T-helper 22 cell (primary cell): ENCODE measurements at places on chromosomes 7 and 10.

GRCh38 chr7:105267244-105267643 lies 121.5 kb downstream of the SRPK2 start:
- no peak for DNase-seq

DNA sequence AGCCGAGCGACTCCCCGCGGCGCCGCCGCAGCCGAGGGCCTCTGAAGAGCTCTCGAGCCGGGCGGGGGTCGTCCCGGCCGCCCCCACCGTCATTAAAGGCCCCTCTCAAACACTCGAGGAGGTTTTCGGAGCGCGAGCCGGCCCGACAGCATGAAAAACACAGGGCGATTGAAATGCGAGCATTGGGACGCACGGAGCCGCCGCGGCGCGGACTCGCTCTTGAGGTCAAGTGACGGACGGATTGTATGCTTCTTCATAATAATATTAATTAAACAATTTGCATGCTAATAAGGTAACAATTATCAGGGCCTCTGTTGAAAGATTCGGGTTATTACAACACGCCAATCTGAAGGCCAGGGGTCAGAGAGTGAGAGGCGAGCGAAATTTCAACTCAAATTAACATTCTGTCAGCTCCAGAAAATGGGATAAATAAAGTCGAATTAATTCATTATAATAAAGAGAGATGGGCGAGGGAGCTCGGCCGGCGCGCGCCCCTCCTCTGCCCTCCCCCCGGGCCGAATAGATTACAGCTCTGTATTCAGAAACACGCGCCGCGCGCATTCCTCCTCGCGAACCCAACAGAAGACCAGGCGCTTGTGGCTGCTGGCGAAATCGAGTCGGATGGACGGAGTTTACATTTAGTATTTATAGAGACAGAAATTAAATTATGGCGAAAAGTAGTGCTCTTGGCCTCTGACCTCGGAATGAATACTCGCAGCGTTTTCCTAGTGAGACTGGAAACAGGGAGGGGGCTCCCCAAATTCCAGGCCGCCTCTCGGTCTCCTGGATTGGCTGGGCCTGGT lies 2.1 kb upstream of the UNCX start:
- no peak for DNase-seq

DNA sequence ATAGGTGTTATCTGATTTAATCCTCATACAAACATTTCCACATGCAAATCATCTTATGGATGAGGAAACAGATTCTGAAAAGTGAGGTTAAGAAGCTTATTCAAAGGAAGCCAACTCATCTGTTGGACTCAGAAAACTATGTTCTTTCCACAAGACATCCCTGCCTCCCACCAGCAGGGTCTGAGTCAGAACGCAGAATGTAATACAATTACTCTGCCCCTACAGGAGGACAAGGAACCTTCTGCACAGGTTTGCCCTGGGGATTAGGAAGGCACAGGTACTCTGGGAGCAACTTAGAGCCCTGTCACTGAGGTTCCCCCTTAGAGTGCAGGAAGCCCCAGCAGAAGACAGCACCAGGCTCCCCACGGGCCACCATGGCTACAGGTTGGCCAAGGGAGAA lies 255.7 kb downstream of the TNS3 start:
- no peak for DNase-seq

DNA sequence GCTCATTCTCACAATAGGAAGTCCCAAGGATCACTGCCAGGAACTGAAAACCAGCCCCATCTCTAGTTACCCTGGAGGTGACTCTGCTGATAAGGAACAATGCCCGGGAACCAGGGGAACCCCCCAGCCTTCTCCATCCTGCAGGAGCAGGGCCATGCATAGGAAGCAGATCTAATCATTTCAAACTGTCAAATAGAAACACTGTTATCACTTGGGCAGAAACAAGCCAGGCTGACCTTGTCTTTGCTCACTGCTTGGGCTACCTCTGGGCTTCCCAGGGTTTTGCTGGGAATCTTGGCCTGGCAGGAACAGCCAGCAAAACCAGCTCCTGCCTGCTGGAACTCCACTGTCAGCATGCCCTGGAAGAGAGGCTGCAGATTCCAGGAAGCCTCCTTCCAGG lies 114.1 kb downstream of the RNF216 start:
- no peak for DNase-seq

DNA sequence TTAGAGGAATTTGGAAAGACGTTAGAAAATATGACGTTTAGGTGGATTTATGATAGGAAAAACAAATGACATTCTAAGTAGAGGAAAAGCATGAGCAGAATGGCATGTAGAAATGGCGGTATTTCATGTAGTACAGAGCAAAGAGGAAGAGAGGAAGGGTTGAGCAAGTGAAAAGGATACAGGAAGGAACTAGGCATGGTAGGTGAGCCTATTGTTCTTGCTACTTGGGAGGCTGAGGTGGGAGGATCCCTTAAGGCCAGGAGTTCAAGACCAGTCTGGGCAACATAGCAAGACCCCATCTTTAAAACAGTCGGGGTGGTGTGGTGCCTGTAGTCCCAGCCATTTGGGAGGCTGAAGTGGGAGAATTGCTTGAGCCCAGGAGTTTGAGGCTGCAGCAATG lies 1.2 kb downstream of the GTPBP10 start:
- DNase-seq: no peak

DNA sequence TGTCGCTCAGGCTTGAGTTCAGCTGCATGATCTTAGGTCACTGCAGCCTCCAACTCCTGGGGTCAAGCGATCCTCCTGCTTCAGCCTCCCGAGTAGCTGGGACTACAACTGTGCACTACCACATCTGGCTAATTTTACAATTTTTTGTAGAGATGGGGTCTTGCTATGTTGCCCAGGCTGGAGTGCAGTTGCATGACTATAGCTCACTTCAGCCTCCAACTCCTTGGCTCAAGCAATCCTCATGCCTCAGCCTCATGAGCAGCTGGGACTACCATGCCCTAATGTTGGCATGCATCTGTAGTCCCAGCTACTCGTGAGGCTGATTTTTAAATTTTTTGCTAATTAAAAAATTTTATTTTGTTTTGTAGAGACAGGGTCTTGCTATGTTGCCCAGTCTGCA lies 101.9 kb upstream of the NPTX2 start:
- no peak for DNase-seq

DNA sequence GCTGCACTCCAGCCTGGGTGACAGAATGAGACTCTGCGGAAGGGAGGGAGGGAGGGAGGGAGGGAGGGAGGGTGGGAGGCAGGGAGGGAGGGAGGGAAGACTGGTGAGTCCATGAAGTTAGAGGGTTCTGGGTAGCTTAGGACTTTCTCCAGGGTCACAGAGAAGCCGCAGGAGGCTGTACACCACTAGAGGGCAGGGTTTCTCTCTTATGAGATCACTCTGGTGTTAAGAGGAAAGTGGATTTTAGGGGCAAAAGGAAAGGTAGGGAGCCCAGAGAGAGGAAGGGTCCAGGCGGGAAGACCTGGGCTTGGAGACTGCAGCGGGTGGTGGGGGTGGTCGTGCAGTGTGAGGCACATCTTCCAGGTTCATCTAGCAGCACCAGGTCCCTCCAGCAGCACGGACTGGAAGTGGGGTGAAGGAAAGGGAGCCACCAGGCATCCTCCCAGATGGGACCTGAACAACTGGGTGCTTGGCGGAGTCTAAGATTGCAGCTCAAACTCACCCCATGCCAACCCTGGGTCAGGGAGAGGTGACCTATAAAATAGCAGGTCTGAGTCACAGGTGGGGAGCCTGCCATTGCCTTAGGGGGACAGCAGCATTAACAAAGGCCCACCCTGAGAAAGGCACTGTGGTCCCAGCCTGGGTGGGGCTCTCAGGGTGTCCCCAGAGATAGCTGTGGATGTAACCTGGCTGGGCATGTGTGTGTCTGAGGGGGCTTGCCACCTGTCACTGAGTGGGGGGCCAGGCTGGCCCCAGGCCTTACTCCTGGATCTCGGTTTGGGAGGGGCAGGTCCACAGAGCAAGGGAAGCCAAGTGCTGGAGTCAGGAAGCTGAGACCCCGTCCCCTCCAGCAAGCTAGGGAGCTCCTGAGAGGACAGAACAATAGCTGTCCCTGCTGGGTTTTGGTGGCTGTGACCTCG lies 48.5 kb upstream of the SLC29A3 start:
- no peak for DNase-seq

DNA sequence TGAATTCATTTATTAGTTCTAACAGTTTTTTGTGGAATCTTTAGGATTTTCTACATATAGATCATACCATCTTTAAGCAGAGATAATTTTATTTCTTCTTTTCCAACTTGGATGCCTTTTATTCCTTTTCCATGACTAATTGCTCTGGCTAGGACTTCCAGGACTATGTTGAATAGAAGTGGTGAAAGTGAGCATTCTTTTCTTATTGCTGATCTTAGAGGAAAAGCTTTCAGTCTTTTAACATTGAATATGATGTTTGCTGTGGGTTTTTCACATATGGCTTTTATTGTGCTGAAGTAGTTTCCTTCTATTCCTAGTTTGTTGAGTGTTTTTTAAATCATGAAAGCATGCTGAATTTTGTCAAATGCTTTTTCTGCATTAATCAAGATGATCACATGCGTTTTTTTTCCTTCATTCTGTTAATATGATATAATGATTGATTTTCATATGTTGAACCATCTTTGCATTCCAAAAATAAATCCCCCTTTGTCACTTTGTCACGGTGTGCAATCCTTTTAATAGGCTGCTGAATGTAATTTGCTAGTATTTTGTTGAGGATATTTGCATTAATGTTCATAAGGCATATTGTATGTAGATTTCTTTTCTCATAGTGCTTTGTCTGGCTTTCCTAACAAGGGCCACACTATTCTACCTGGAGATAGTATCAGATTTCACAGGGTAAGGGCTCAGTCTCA lies 92.9 kb downstream of the ZNF467 start:
- DNase-seq: no peak

DNA sequence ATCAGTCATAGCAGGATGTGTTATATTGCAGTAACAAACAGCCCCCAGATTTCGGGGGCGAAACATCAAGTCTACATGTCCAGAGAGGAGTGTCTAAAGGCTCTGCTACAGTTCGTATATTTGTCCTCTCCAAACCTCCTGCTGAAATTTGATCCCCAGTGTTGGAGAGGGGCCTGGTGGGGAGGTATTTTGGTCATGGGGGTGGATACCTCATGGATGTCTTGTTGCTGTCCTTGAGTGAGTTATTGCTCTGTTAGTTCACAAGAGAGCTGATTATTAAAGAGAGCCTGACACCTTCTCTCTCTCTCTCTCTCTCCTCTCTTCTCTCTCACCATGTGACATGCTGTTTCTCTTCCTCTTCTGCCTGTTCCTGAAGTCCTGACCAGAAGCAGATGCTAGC lies 343.7 kb downstream of the TCERG1L start:
- DNase-seq: no peak
